ENCODE measurements at places on chromosomes 2 and 18. TPM values are rescaled to one million over a fixed set of nuclear protein-coding genes. Genes with fewer than 3 reads are reported as not detected.

Gene PECR
- polyA plus RNA-seq = 5.4 TPM

Gene RIT2
- polyA plus RNA-seq = not detected

Gene NOSTRIN
- polyA plus RNA-seq = 0.23 TPM

Gene SCN2A
- 1.8 TPM for polyA plus RNA-seq

Gene DUSP19
- polyA plus RNA-seq = 1.1 TPM

GRCh38 chr2:106106622-106107508 is 87.2 kb downstream of the UXS1 start:
- H3K36me3 ChIP-seq = no peaks in the 10 kb centered on the region
- no peaks in the 10 kb centered on the region for H3K27me3 ChIP-seq
- H3K4me3 ChIP-seq = no peak overlapping the region

GRCh38 chr2:238336151-238336550 is 15.8 kb downstream of the TRAF3IP1 start:
- H3K27ac ChIP-seq = no peak overlapping the region
- H3K4me3 ChIP-seq = no peak overlapping the region
- no peaks in the 10 kb centered on the region for H3K27me3 ChIP-seq
- no peaks in the 10 kb centered on the region for H3K36me3 ChIP-seq
- H3K4me1 ChIP-seq = no peaks in the 10 kb centered on the region
- DNase-seq = no peak
